ENCODE measurements at places on chromosomes 12 and 14.

- DNase-seq, result no peak
Measured at GRCh38 chr14:22597771-22598098, 365 bp upstream of the ABHD4 start.

GRCh38 chr14:21431126-21431525, 24.8 kb downstream of the CHD8 start:
- DNase-seq, result no peak

GRCh38 chr12:48602192-48602989, 32.5 kb upstream of the LALBA start:
- peak; percentile 41 for DNase-seq

DNA sequence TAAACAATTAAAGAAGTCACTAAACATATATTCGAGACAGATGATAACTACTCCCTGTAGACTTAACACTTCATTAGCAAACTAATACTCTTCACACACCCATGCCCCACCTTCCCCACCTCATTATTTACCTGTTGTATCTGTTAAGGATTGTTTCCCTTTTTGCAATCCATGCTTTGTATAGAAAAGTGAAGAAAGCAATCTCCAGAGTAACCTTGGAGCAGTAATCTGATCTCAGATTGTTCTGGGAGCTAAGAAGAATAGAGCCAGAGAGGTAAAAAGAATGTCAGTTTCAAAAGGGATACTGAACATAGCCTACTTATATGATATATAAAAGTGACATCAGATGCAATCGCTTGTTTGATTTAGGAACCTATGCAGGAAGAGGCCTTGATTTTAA, 37.4 kb downstream of the PLEKHA5 start:
- DNase-seq, result no peak

- no peak for DNase-seq
Measured at GRCh38 chr12:104272938-104273337, 30.6 kb upstream of the EID3 start.

GRCh38 chr14:99685596-99685995, 1.5 kb downstream of the CYP46A1 start:
- no peak for DNase-seq

DNA sequence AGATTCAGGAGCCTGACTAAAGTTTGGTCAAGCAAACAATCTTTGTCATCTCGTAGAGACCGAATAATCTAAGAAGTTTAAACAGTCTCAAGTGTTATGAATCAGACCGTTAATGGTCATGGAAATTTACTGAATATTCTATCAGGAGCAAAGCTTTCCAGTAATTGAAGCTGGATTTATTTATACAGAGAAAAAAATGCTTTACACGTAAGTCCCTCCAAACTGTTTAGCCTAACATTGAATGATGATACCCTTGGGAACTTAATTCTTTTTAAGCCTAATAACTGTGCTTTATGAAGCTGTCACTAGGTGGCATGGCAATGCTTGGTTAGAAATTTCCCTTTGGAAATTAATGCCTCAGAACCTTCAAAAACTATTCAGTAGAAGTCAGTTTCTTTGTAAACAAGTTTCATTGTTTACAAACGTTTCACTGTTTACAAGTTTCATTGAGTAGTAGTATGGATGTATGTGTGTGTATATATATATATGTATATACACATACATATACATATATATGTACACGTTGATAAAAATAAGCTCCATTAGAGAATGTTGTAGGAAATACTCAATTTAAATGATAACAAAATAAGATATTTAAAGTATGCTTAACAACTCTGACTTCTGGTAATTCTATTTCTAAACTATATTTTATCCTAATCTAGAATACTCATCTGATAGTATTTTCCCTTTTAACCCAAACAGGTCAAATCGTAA, 32.1 kb downstream of the DEPDC4 start:
- DNase-seq, result peak; percentile 86

GRCh38 chr12:78407722-78408121, 456.9 kb upstream of the SYT1 start:
- peak; percentile 15 for DNase-seq

GRCh38 chr12:97685360-97685759, 222.8 kb downstream of the RMST start:
- no peak for DNase-seq

GRCh38 chr14:25055992-25056687, 6.2 kb upstream of the STXBP6 start:
- peak; percentile 63 for DNase-seq

DNA sequence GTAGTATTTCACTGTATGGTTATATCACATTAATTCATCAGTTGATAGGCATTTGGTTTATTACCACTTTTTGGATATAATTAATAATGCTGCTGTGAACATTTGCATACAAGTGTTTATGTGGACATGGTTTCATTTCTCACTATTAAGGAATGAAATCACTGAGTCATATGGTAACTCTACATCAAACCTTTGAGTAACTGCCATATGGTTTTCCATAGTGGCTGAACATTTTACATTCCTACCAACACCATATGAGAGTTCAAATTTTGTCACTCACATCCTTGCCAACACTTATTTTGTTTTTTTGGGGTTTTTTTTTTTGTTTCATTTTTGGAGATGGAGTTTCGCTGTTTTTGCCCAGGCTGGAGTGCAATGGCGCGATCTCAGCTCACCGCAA, 30.2 kb upstream of the EAPP start:
- peak; percentile 59 for DNase-seq

- peak; percentile 76 for DNase-seq
Measured at GRCh38 chr12:12327802-12328201, 22.2 kb downstream of the MANSC1 start.

GRCh38 chr14:105119408-105120025, 49.1 kb downstream of the JAG2 start:
- DNase-seq, result no peak

DNA sequence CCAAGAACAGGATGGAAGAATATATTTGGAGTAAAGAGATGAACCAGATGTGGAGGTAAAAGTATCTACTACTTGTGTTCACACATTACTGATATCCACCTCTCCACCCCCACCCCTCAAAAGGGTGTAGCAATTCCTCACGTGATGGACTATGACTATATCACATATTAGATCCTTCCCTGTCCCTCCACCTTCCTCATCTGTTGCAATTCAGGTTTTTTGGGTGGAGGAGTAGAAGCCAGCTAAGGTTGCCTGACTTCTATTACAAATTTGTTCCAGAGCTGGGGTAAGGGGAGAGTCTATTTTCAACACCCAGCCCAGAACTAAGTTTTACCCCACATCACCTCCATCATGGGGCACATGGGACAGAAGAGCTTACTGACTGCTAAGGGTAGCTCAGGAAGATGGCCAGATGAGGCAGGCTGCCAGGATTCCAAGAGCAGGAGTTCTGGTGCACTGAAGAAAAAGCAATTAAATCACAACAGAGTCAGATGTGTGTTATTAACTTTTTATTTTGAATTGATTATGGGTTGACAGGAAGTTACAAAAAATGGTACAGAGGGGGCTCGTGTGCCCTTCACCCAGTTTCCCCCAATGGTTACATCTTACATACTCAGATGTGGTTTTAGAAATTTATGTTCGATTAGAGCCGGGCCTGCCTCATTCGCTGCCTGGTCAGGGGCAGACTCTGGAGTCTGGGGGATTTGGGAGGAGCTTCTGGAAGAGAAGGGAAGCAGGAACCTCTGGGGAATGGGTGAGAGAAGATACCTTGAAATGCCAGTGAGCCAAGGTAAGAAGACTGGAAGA, 2.1 kb downstream of the RNASE13 start:
- DNase-seq, result no peak

DNA sequence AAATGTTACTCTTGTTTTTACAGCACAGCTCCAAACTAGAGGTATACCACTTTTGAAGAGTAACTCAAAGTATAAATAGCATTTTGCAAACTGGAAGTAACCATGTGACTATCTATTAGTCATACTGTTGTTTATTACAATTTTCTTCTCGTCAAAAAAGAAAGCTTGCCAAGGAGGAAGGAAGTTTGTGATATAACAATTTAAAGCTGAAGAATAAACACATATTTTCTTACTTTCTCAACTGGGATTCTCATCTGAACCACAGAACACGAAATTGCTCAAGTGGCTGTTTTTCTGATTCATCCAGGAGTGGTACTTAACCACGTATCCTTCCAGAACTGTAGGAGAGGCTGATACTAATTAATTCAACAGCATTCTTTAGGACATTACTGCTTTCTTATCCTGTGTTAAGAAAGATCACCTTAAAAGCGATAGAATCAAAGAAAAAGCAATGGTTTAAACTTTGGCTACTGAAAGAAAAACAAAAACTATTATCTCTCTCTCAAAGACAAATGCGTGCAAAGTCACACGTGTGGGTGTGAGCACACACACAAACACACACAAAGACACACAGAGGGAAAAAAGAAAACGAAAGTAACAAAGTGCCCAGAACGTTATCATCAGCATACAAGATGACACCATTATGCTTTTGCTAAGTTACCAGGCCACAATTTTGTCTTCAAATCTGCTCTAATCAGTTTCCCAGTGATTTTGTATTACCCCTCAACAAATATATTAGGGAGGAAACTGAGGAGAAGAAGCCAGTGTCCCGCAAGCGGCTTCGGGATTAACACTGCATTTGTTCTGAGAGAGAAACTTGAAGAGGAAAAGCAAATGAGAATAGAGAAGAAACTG, at the start of gene CLEC2B:
CLEC2B (minus strand) TSS at position 48 of the 855 bp plus-strand sequence.
- peak; percentile 97 for DNase-seq

- peak; percentile 46 for DNase-seq
Measured at GRCh38 chr12:26798023-26798422, 35.0 kb downstream of the ITPR2 start.

DNA sequence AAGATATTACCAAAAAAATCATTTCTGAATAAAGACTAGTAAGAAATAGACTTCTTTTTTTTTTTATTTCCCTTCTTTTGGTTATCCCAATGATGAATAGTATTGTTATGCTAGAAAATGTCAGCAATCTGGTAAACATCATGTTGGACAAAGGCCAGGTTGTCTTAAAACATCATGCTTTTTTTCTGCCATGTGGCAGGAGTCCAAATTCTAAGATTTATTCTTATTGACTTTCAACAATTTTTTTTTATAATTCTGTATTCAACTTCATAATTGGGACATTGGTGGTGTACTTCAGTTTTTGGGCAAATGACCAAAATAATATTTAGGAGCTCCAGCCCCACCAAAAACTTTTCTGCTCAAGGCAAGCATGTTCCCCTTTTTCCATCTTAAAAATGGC, 10.5 kb downstream of the DCN start:
- peak; percentile 55 for DNase-seq

- DNase-seq, result no peak
Measured at GRCh38 chr14:81416194-81416952, 16.2 kb upstream of the STON2 start.

- DNase-seq, result no peak
Measured at GRCh38 chr14:100532154-100532861, 54.9 kb downstream of the BEGAIN start.

- peak; percentile 30 for DNase-seq
Measured at GRCh38 chr12:75587340-75588106, 76.1 kb upstream of the KRR1 start.

GRCh38 chr12:112761366-112761986, 30.1 kb upstream of the RPH3A start:
- DNase-seq, result no peak

- no peak for DNase-seq
Measured at GRCh38 chr12:55407866-55408265, 7.5 kb downstream of the OR6C65 start.

GRCh38 chr14:20512177-20512905, 7.0 kb downstream of the RNASE10 start:
- peak; percentile 82 for DNase-seq

GRCh38 chr14:24699052-24699451, 65.1 kb upstream of the GZMB start:
- no peak for DNase-seq

DNA sequence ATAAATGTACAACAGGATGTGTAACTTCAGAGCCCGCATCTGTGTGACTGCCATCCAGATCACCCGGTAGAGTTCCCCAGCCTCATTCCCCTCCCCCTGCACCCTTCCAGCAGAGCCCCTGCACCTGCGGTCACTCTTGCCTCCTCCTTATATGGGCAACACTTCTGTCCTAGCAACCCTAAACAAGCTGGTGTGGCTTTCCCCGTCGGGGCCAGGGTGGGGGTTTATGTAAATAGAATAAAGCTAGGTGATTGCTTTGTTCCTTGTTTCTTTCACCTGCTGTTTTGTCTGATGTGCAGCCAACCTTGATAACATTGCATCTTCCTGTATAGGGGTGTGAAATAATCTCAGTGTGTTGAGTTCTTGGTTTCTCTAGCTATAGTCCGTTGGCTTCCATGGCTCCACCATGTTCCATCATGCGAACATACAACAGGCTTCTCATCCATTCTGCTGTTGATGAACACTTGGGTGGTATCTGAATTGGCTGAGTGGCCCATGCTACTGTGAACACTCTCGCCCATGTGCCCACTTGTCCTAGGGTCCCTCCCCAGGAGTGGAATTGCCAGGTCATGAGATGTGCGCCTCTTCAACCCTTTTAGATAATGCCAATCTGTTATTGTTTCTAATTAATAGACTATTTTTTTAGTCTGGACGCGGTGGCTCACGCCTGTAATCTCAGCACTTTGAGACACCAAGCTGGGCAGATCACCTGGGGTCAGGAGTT, 102.2 kb downstream of the KIF26A start:
- DNase-seq, result no peak

DNA sequence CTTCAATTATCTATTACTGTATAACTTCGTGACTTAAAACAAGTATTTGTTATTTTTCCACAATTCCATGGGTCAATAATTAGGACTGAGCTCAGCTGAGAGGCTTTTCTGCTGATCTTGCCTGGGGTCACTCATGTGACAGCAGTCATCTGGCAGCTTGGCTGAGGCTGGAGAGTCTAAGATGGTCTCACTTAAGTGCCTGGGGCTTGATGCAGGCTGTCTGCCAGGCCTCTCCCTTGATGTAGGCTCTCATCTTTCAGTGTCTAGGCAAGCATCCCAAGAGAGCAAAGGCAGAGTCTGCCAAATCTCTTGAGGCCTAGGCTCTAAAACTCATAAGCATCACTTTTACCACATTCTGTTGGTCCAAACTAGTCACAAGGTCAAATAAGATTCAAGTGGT, 93.2 kb downstream of the NKX2-1 start:
- DNase-seq, result no peak

Data from fibroblast of mammary gland (primary cell).